ENCODE measurements at places on chromosomes 13 and 19.

GRCh38 chr19:18475762-18476331 is 37.9 kb upstream of the ISYNA1 start:
- no peak for DNase-seq

GRCh38 chr19:16068696-16069259 is 7.5 kb upstream of the TPM4 start:
- DNase-seq = no peak

GRCh38 chr19:32172566-32173160 is 172.7 kb upstream of the ZNF507 start:
- DNase-seq = no peak

DNA sequence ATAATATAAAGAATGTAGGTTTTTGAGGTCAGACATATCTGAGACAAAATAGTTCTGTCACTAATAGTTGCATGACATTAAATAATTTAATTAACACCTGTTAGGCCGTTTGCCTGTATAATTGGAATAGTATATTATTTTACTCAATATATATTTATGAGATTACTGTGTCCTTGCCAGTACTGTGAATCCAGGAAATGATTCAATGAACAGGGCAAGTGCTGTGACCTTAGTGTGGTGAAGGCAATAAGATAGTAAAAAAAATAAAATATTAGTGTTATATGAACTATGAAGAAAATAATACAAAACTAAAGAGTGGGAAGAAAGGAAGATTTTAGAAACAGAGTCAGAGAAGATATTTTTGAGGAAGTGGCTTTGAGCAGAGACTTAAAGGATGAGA is 403.7 kb downstream of the PCDH9 start:
- no peak for DNase-seq

- DNase-seq = no peak
Observed at GRCh38 chr13:113394339-113394640, 30.4 kb upstream of the GRTP1 start.

DNA sequence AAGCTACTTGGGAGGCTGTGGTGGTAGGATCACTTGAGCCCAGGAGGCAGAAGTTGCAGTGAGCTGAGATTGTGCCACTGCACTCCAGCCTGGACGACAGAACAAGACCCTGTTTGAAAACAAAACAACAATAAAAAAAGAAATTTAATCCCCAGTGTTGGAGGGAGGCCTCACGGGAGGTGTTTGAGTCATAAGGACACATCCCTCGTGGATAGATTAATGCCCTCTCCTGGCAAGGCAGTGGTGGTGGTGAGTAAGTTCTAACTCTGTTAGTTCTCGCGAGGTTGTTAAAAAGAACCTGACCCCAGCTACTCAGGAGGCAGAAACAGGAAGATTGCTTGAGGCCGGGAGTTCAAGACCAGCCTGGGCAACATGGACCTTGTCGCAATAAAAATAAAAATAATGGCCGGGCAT is 27.6 kb upstream of the SIN3B start:
- no peak for DNase-seq

DNA sequence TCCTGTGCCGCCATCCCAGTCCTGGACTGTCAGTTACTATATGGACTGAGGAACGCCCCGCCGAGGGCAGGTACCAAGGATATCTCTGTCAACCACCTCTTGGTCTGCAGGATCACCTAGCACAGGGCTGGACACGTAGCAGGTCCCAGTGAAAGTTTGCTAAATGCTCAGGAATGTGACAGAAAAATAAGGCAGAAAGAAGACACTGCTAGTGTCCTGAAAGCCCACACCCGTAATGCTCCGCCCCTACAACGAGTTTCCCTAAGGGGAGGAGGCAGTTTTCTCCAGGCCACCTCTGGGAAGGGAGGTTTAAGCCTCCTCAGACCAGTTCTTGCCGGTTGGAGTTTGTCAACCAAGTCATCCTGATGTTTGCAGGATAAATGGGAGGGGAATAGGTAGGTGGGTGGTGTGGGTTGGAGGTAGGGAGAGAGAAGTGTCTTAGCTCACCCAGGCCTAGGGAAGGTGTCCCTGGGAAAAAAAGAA is 1.7 kb upstream of the SERTAD3 start:
- no peak for DNase-seq

DNA sequence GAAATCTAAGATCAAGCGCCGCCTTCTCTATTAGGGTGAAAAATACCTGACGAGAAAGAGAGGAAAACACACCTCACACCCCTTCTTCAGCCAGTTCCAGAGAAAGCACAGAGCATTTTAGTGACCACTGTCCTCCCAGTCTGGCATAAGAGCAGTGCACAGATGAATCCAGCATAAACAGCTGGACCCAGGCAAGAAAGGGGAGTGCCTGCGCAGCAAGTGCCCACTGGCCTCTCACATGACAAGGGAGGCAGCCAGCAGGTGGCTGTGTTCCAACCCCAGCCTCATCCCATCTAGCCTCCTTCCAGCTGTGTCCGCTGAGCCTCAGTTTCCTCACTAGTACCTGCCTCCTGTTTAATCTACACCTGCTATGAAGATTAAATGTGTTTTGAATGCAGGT is 8.0 kb downstream of the MED26 start:
- no peak for DNase-seq

DNA sequence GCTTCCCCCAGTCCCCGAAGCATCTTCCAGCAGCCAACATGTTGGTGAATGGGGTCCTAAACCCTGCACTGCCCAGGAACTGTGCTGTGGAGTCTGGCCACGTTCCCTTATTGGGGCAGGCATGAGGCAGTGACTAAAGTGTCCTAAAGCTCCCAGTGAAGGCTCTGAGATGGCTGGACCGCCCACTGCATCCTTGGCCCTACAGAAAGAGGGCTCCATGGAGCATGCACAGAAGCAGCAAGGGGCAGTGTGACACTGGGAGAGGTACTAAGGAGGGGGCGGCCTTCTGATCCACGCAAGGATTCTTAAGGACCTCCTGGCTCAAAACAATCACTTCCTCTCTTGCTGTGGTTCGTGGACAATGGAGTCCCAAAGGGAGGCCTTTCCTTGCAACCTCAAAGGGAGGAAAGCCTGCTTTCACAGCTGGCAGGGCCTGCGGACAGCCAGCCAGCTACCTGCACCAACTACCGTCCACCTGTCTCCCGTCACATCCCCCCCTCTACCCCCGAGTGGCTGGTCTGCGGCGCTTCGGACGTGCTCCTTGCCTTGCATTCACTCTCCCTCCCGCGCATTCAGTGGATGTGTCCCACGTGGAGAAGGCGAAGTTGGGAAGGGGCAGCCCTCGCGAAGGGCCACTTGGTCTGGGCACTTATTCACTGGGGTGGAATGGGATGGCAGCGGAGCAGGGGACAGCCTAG is 63.9 kb upstream of the STARD13 start:
- no peak for DNase-seq

DNA sequence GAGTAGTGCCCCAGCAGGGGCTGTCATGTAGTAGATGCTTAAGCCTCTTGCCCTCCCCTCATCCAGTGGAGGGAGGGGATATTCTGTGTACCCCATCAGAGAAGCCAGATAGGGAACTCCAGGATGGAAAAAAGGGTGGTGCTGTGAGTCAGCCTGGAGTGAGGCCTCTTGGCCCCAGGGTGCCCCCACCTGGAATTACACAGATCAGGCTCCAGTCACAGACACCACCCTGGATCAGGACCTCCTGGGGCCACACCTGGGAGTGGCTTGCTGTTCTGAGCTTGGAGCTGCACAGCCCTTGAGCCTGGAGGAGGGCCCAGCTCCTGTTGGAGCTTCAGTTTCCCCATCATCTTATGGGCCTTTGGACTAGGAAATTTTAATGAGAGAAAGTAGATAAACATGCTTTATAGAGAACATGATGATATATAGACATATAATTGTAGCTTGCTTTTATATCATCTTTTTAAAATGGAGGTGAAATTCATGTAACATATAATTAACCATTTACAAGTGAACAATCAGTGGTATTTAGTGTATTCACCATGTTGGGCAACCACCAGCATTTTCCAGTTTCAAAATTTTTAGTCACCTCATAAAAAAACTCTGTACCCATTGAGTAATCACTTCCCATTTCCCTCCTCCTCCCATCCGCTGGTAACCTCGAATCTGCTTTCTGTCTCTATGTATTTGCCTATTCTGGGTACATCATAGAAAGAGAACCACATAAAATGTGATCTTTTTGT is 24.6 kb downstream of the CYP4F22 start:
- DNase-seq = no peak

DNA sequence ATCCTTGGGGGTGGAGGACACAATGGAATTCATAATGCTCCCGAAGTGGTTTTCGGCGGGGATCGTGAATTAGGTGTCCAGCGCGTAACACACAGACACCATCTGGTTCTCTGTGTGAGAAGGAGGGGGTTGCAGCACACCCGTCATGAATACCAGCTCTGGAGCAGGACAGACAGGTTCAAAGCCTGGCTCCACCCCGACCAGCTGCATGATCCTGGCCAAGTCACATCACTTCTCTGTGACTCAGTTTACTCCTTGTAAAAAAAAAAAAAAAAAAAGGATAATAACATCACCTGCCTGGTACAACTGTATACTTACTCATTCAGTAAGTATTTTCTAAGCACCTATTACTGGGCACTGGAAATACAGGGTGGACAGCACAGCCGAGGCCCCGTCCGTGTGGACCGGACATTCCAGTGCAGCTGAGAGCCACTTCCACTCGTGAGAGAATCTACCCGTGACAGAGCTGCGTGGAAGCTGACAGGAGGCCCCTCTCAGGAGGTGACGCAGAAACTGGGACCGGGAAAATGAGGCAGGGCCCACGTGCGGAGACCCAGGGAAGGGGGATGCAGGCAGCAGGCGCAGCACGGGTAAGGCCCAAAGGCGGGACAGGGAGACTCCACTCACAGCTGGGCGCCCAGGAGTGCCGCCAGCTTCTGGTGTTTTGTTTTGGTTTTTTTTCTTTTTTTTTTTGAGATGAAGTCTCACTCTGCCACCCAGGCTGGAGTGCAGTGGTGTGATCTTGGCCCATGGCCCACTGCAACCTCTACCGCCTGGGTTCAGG is 12.0 kb downstream of the RDH13 start:
- no peak for DNase-seq

GRCh38 chr13:28012383-28012782 is 23.9 kb upstream of the URAD start:
- DNase-seq = no peak

DNA sequence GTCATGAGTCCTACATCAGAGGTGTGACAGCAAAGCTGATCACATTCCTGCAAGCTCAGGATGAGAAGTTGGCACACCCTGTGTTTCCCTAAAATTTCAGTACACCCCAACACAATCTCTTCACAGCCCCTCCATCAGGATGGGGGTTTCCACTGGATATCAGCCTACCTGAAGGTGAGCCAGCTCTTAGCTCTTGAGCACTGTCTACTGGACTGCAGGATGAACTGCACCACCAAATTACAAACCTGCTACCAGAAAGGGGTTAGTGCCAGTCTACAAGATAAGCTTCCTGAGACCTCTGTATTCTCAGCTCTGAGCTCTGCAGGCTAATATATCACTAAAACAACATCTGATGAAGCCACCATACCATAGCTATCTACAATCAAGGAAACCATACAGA is 1616.2 kb upstream of the SPRY2 start:
- DNase-seq = no peak

- no peak for DNase-seq
Observed at GRCh38 chr13:47094734-47095434, 198.0 kb upstream of the HTR2A start.

- DNase-seq = no peak
Observed at GRCh38 chr19:44687888-44688287, 11.1 kb upstream of the CEACAM16 start.

- no peak for DNase-seq
Observed at GRCh38 chr19:16435999-16436650, 35.6 kb downstream of the EPS15L1 start.

DNA sequence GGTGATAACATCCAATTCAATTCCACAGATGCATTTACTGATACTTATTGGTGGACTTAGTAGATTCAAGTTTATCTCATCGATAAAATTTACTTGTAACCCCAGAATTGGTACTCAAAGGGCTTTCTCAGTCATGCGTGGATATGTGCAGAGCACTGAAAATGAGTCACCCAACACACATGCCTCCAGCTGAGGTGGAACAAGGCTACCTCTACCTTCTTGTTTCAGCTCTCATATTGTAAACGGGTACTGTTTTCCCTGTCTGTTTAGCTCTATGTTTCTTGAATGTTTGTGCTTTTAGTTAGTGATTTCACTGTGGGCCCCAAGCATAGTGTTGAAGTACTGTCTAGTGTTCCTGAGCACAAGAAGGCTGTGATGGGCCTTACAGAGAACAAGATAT is 1.5 kb downstream of the LRRC63 start:
- DNase-seq = no peak

GRCh38 chr19:29085206-29085605 is 127.7 kb downstream of the UQCRFS1 start:
- DNase-seq = no peak

- DNase-seq = no peak
Observed at GRCh38 chr19:48636859-48637448, at the start of gene DBP. Gene DBP, minus strand, starts transcription at chr19:48637379. Its CDS starts 385 bp downstream, at chr19:48636994.

- no peak for DNase-seq
Observed at GRCh38 chr13:70473907-70474306, 365.7 kb upstream of the KLHL1 start.

- DNase-seq = no peak
Observed at GRCh38 chr19:3801412-3802096, 15.4 kb upstream of the MATK start.

- peak; percentile 61 for DNase-seq
Observed at GRCh38 chr19:10699650-10700335, 1.4 kb upstream of the QTRT1 start.
